Thyroid gland (tissue), 4 donors: ENCODE measurements at places on chromosomes 7 and 10. TPM values are rescaled to one million over a fixed set of nuclear protein-coding genes. Genes with fewer than 3 reads are reported as not detected.

RSPH10B gene
- not detected for total RNA-seq

DNA sequence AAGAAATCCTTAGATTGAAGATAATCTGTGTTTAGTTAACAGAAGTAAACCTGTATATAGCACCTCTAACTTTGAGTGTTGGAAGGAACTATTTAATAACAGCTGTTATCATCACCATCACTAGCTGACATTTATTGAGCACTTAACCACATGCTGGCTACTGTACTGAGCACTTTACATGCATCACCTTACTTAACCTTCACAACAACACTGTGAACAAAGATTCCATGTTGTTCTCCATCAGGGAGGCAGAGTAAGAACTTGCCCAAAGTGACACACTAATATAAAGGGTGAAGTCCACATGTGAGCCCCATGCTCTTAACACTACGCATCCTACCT is 182.2 kb downstream of the ST7 start:
- no peak for DNase-seq

GRCh38 chr10:110355141-110355831 is 50.6 kb upstream of the SMNDC1 start:
- no peak for DNase-seq

DNA sequence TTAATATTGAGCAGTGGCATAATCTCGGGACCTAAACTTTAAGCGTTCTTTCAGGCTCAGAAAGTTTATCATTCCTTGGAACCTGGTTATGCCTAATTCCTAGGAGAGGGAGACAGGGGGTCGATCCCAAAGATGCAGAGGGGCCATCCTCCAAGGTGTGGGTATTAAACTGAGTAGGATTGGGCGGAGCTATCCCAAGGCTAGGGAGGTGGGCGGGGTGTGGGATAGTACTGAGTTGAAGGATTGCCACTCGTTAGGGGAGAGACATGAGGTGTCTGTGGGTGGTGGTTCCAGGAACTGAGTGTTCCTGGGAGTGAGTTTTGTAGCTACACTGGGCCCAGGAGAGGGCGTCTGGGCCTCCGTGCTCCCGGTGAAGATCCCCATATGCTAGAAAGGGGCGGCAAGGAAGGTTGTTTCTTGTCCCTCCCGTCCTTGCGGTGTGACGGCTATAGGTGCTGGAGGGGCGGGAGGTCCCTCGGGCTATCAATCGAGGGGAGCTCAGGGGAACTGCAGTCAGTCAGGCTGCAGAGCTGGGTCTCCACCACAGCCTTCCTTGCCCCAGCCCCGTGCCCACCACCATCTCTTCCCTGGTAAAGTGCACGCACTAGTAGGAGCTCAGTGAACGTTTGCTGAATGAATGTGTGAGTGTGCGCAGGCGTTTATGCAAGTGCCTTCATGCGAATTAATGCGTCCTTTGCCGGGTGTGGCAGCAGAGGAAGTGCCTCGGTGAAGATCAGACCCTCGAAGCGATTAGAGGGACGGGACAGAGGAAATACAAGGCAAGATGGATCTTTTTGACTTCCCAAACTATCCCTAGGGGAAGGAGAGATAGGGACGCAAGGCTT is 3.0 kb upstream of the HMX2 start:
- DNase-seq, result no peak

- no peak for DNase-seq
Measured at GRCh38 chr7:158655931-158656441, 48.6 kb downstream of the NCAPG2 start.
